Stimulated activated CD4-positive, alpha-beta T cell treated with anti-CD3 and anti-CD28 coated beads, Interleukin-15, amount 100 ng/mL, for 48 hours (primary cell): ENCODE measurements at places on chromosomes 3 and 15.
A peak's percentile ranks its signal among the peaks of the same experiment; 100 is the strongest.

- DNase-seq, result no peak
These were observed 195.7 kb upstream of the ATP11B start for GRCh38 chr3:182597621-182598041.

GRCh38 chr3:2771193-2771592 is 339.0 kb downstream of the IL5RA start:
- DNase-seq, result no peak

- DNase-seq, result no peak
These were observed 29.2 kb upstream of the IGDCC4 start for GRCh38 chr15:65451989-65452388.

- DNase-seq, result no peak
These were observed 384.7 kb downstream of the NTRK3 start for GRCh38 chr15:87871731-87872320.

DNA sequence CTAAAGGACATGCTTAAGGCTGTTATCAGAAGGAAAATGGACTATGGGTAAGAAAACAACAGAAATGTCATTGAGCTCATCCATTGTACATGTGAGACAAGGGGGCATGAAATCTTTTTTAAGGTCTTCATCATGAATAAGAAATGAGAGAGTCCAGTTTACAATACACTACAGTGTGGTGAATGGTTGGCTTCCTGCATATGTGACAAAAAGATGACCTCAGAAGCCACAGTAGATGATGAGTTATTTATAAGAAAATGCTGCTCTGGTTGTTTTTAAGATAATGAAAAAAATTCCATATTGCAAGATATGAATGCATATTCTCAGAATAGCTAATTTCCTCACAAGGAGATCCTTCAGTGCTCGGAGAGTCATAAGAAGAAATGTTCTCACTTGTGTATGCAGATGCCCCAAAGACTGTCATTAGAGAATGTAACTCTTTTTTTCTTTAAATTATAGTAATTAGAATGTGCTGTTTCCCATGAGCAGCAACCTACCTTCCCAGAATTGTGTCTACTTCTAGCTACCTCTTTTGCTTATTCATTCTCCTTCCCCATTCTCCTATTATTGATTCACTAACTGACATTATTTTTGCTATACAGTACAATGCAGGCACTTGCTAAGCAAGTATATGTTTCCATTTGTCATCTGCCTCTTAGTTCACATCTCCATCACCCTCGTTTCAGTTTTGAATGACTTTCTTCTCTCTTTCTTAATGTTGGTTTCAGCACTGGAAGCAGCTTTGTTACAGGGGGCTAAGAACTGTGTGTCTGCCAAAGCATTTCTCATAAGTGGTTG is 152.0 kb upstream of the PEX5L start:
- DNase-seq, result no peak

DNA sequence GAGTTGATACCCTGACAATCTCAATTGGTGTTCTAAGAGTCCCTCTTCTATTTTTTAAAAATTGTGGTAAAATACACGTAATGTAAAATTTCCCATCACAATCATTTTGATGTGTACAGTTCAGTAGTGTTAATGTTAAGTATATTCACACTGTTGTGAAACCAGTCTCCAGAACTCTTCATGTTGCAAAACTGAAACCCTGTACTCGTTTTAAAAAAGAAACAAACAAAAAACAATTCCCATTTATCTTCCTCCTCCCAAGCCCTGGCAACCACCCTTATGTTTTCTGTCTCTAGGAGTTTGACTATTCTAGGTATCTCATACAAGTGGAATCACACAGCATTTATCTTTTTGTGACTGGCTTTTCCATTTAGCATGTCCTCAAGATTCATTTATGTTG is 28.7 kb upstream of the ALPK3 start:
- no peak for DNase-seq

DNA sequence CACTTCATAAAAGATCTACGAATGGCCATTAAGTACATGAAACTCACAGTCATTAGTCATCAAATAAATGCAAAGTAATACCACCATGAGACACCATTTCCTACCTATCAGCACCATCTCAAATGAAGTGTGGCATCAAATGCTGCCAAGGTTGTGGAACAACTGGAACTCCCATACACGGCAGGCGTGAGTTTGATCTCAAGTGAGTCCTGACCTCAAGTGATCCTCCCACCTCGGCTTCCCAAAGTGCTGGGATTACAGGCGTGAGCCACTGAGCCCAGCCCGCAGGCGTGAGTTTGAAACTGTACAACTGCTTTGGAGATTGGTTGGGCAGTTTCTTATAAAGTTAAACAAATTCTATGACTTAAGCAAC is 28.8 kb upstream of the HDAC11 start:
- DNase-seq, result peak; percentile 9

GRCh38 chr15:58434334-58434875 is 2.6 kb downstream of the LIPC start:
- no peak for DNase-seq

- DNase-seq, result no peak
These were observed 27.8 kb downstream of the ACSBG1 start for GRCh38 chr15:78206326-78207109.

DNA sequence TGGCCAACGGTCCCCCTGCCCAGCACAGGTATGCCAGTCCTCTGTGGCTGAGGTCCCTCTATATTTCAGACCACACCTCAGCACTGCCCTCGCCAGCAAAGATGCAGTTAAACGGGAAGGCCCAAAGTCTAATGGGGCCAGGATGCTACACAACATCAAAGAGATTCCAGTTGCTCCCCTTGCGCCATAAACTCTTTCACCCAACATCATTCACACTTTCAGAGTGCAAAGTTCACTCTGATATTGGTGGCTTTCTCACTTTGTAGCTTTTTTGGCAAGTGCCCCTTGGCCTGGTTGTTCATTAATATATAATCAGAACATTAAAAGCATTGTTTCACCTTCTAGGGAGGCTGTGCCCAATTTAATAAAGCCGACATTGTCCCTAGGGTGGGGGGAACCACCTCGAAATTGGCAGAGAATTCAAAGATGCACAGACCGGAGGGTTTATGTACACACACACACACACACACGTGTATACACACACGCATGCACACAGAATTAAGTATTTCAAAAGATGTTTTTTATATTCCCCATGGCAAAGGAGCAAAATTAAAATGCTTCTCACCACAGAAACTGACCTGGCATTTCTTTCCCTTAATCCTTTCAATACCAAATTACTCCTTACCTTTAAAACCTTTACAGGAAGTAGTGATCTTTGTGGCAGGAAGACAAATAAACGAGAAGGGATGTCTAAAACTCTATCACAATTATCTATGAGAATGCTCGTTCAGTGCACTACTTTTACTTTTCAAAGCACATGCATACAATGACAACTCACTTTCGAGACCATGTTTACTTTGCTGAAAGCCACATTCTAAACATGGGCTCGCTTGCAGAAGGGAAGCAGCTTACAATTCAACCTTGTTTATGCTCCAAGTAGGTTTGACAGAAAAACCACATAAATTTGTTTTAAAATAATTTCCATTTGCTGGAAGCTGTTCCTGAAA is 19.5 kb downstream of the LRIG1 start:
- no peak for DNase-seq

- no peak for DNase-seq
These were observed 121.0 kb downstream of the SSR3 start for GRCh38 chr3:156433910-156434309.

GRCh38 chr3:56811546-56812202 is 9.9 kb upstream of the ARHGEF3 start:
- DNase-seq, result no peak
